Astrocyte (in vitro differentiated cells and primary cell): ENCODE measurements at places on chromosomes 2 and 18.
A peak's percentile ranks its signal among the peaks of the same experiment; 100 is the strongest.

DNA sequence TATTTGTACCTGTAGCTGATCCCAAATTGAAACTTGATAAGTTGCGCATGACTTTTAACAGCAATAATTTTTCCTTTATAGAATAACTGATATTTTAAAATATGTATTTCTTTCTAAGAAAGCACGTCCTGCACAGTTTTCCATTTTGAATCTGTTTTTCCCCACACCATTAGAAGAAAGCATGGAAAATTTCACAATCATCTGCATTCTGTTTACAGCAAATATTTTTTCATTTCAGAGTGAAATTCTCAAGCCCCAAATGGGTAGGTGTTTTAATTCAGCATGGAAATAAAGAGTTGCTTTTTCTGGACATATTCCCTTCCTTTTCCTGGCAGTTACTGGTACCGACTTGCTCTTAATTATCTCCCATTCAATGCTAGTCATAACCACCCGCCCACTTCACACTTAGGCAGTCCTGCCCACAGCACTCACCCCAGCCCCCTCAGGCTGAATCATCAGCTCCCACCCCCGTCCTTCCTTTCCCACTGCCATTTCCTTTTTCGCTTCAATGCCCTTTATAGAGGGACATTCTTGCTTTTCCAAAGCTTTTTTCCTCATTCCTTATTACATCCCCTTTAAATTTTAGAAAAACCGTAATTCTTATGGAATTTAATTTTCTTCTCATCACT, 89.2 kb upstream of the GLS start:
- H3K27ac ChIP-seq = peak overlapping the region; percentile 33
- peak overlapping the region; percentile 35 for H3K4me3 ChIP-seq
- DNase-seq = peak; percentile 87
- no peaks in the 10 kb centered on the region for H3K27me3 ChIP-seq

DNA sequence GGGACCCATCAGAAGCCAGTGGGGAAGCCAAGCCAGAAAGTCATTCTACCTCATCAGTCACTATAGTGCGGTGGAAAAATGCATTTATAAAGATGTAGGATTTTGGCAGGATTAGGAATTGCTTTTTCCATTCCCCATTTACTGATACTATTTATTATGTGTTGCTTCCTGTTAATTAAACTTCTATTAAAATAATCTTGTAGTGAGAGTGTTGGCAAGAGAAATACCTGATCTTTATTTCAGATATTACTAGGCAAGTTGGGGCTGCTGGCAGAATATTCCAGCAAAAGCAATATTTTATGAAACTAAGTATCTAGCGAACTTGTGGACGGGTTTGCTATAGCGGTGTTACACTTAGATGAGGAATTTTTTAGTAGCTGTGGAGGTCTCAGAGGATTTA, 23.9 kb upstream of the CDC42EP3 start:
- H3K27ac ChIP-seq = no peak overlapping the region
- DNase-seq = no peak
- H3K4me1 ChIP-seq = peaks cover 13% of the 10 kb centered on the region

DNA sequence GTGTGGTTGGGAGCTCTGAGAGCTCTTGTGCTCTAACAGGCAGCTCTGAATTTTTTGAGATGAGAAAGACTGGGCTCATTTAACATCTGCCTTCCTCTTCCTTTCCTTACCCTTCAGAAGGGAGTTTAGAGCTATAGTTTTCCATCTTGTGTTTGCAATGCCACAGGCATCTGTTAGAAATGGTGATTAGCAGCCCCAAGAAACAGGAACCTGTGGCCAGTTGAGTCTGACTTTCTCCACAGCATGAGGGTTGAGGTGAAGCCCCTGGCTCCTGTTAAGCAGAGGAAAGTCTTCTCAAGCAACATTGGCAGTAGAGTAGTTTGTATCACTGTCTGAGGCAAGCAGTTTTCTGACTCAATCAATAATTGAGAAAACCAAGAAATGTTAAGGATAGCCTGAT, 577.4 kb downstream of the ZEB2 start:
- H3K4me3 ChIP-seq = no peak overlapping the region
- peaks cover 2% of the 10 kb centered on the region for H3K4me1 ChIP-seq
- no peaks in the 10 kb centered on the region for H3K27me3 ChIP-seq
- H3K36me3 ChIP-seq = no peaks in the 10 kb centered on the region
- no peak for DNase-seq
- no peak overlapping the region for H3K27ac ChIP-seq

GRCh38 chr18:59990121-59990823, 90.5 kb downstream of the PMAIP1 start:
- H3K36me3 ChIP-seq = no peaks in the 10 kb centered on the region
- H3K4me1 ChIP-seq = no peaks in the 10 kb centered on the region

- no peak overlapping the region for H3K27ac ChIP-seq
- peaks cover 20% of the 10 kb centered on the region for H3K27me3 ChIP-seq
- no peak overlapping the region for H3K4me3 ChIP-seq
- no peaks in the 10 kb centered on the region for H3K4me1 ChIP-seq
- no peak for DNase-seq
These were observed 203.3 kb downstream of the CELF4 start for GRCh38 chr18:37362158-37362890.

DNA sequence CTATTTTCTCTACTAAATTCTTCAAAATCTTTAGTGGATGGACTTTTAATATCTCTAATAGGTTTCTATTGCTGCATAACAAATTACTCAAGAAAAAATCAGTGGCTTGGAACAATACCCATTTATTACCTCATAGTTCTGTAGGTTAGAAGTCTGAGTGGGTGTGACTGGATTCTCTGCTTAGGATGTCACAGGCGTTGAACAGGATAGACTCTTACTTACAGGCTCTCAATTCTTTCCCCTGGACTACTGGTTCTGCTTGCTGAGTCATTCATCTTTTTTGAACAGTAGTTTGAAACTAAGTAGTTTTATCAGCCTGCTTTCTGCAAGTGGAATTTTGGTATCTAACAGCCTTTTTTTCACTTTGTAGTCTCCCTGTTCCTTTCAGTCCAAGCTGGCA, 265.4 kb downstream of the ZNF385B start:
- H3K27me3 ChIP-seq = no peaks in the 10 kb centered on the region
- H3K36me3 ChIP-seq = no peaks in the 10 kb centered on the region
- H3K4me3 ChIP-seq = no peak overlapping the region
- H3K4me1 ChIP-seq = peaks cover 10% of the 10 kb centered on the region
- peak; percentile 93 for DNase-seq

- H3K27ac ChIP-seq = peak overlapping the region; percentile 88
- no peaks in the 10 kb centered on the region for H3K27me3 ChIP-seq
- DNase-seq = no peak
- no peak overlapping the region for H3K4me3 ChIP-seq
- H3K4me1 ChIP-seq = peaks cover 47% of the 10 kb centered on the region
- H3K36me3 ChIP-seq = no peaks in the 10 kb centered on the region
These were observed 48.8 kb upstream of the PLB1 start for GRCh38 chr2:28447086-28447485.

GRCh38 chr2:239596253-239596652, 195.4 kb upstream of the HDAC4 start:
- no peak for DNase-seq
- H3K27me3 ChIP-seq = no peaks in the 10 kb centered on the region
- H3K36me3 ChIP-seq = no peaks in the 10 kb centered on the region
- no peaks in the 10 kb centered on the region for H3K4me1 ChIP-seq
- no peak overlapping the region for H3K4me3 ChIP-seq

DNA sequence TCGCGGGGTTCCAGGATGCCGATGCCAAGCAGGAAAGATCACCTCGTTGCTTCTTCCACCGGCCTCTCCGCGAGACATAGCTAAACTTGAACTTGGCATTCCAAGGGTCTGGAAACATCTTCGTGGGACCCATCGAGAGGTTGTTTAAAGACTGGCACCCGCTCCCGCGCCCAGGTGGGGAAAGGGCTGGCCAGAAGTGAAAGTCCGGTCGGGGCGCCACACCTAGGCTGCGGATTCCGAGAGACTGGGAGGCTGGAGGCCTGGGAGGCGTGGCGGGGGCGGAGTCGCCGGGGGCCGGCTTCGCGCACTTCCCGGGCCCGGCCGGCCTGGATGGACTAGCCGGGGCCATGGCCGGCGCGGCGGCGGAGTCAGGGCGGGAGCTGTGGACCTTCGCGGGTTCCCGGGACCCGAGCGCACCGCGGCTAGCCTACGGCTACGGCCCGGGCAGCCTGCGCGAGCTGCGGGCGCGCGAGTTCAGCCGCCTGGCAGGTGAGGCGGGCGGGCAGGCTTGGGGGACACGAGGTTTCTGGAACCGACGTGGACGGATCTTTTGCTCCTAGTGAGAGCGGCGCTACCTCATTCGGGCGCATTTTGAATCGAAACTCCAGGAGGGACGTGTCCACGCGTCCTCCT, at the start of gene MOCOS:
MOCOS (plus strand) TSS at position 305 of the 633 bp plus-strand sequence; CDS start at position 348, 43 bp downstream.
- H3K4me1 ChIP-seq = peaks cover 9% of the 10 kb centered on the region
- DNase-seq = no peak
- H3K36me3 ChIP-seq = no peaks in the 10 kb centered on the region
- peak within 1 kb of the TSS; percentile 94 for H3K4me3 ChIP-seq
- peak within 1 kb of the TSS; percentile 33 for H3K27ac ChIP-seq
- H3K27me3 ChIP-seq = no peaks in the 10 kb centered on the region

- no peak for DNase-seq
- H3K27me3 ChIP-seq = no peaks in the 10 kb centered on the region
- no peaks in the 10 kb centered on the region for H3K4me1 ChIP-seq
- H3K4me3 ChIP-seq = no peak overlapping the region
- no peak overlapping the region for H3K27ac ChIP-seq
- H3K36me3 ChIP-seq = no peaks in the 10 kb centered on the region
These were observed 153.7 kb upstream of the SMAD2 start for GRCh38 chr18:48084041-48084757.
